D341Med (cell line): ENCODE measurements at places on chromosomes 5 and 9.

- no peak for DNase-seq
These were observed 6.2 kb upstream of the CD180 start for GRCh38 chr5:67202828-67203227.

GRCh38 chr5:119357270-119357669, 1.5 kb downstream of the TNFAIP8 start:
- DNase-seq = no peak

- no peak for DNase-seq
These were observed 62.6 kb downstream of the ANGPTL2 start for GRCh38 chr9:127059765-127060361.

- DNase-seq = no peak
These were observed at the start of gene AGXT2 for GRCh38 chr5:35047785-35048404. Gene AGXT2 (minus strand): TSS chr5:35047949. CDS start chr5:35047892, 57 bp downstream.

GRCh38 chr5:172745838-172746237, 25.2 kb downstream of the DUSP1 start:
- DNase-seq = no peak

DNA sequence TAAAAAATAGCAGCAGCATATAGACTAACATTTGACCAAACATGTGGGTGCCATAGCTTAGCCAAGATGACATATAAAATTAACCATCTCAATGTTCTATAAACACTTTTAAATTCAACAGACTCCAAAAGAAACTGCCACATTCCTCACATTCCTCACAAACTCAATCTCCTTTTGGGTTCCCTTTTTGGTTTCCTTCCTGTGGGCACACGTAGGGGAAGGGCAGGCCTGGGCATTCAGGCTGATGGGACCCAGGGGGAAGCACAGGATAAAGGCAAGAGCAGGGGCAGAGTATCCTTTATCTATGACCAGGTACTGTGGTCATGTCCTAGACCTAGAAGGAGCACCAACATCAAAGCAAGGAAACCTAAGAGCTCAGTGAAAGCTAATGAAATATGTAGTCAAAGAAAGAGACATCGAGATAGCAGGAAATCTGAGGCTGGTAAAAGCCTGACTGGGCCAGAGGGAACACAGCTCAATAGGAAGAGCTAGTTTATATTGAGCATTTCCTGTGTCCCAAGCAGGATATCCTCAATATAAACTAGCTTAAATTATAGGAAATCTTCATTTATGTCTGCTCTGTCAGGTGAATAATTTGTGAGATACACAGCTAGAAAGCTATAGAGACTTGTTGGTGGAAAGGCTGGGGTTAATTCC, 13.6 kb upstream of the ERAP1 start:
- DNase-seq = no peak

GRCh38 chr5:100860407-100860806, 42.7 kb downstream of the ST8SIA4 start:
- no peak for DNase-seq

- no peak for DNase-seq
These were observed 102.5 kb upstream of the IFNK start for GRCh38 chr9:27421577-27421976.

GRCh38 chr5:154374264-154374663, 71.5 kb upstream of the SAP30L start:
- DNase-seq = no peak

DNA sequence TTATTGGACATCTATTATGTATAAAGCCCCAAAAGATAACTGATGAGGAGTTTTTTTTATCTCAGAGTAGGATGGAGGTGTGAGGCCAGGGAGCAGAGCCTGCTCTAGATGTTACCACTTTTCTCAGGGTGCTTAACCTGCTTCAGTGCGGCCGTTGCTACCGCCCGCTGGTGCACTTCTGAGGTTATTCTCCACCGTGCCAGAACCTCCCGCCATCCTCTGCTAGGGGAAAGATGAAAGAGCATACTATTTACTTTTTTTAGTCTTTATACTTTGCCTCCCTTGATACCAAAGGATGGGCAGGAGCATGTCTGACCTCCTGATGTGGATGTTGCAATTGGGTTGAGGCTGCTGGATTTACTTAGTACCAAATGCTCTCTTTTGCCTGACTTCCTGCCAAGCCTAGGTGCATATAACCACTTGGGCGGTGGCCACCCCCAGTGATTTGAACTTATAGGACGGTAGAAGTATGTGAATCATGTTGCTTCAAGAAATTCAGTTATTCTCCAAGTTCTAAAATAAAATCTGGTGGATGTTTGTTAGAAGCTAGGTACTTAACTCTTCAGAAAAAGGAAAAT, 71.1 kb upstream of the HSPB3 start:
- DNase-seq = no peak
